ENCODE measurements at places on chromosomes 16 and 17. TPM values are rescaled to one million over a fixed set of nuclear protein-coding genes. Genes with fewer than 3 reads are reported as not detected.

SCPEP1 gene
- total RNA-seq = 20.2 TPM

DHX38 gene
- 83.0 TPM for total RNA-seq

- DNase-seq = no peak
- no peak overlapping the region for H3K4me3 ChIP-seq
- H3K36me3 ChIP-seq = peaks cover 46% of the 10 kb centered on the region
- peak overlapping the region; percentile 82 for H3K27ac ChIP-seq
- H3K4me1 ChIP-seq = peaks cover 51% of the 10 kb centered on the region
- H3K27me3 ChIP-seq = no peaks in the 10 kb centered on the region
Measured at GRCh38 chr16:81633680-81634379, 145.3 kb upstream of the PLCG2 start.

SCGB1C2 gene
- total RNA-seq = not detected

FAM83G gene
- 21.5 TPM for total RNA-seq

DNA sequence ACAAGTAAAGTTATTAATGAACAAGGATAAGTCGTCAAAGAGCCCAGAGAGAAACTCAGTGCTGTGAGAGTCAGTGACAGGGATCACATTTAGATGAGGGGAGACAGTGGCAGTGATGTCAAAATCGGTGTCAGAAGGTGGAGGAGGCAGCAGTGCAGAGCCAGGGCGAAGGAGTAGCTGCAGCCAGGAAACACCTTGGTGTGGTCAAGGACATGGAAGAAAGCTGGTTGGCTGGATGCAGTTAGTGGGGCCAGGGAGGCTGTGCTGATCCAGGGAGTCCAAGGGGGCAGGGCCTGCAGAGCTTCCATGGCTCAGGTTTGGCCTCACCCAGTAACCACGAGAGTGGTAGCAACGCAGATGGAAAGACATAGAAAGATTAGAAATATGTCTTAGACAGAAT, 50.7 kb upstream of the ADORA2B start:
- peaks cover 15% of the 10 kb centered on the region for H3K36me3 ChIP-seq
- peak overlapping the region; percentile 90 for H3K27ac ChIP-seq
- H3K4me3 ChIP-seq = no peak overlapping the region
- peaks cover 53% of the 10 kb centered on the region for H3K4me1 ChIP-seq
- no peaks in the 10 kb centered on the region for H3K27me3 ChIP-seq
- no peak for DNase-seq

PLCG2 gene
- total RNA-seq = 3.4 TPM

USH1G gene
- total RNA-seq = not detected

DNA sequence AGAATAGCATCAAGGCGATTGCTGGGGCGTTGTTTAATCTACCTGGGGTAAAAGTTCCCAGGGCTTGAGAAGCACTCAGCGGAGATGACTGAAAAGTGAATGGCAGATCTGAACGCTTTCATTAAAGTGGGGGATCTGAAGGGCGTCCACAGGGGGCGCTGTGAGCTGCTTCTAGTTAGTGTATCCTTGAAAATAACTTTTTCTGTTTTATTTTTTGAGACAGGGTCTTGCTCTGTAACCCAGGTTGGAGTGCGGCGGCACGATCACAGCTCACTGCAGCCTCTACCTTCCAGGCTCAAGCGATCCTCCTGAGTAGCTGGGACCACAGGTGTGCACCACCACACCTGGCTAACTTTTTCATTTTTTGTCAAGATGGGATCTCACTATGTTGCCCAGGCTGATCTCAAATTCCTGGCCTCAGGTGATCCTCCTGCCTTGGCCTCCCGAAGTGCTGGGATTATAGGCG, 360.4 kb downstream of the SEC14L1 start:
- H3K27me3 ChIP-seq = no peaks in the 10 kb centered on the region
- no peaks in the 10 kb centered on the region for H3K4me1 ChIP-seq
- no peak overlapping the region for H3K4me3 ChIP-seq
- H3K36me3 ChIP-seq = peaks cover 70% of the 10 kb centered on the region

SLC9A5 gene
- 2.4 TPM for total RNA-seq

GRCh38 chr16:84043486-84044117, 1.0 kb upstream of the SLC38A8 start:
- peaks cover 19% of the 10 kb centered on the region for H3K4me1 ChIP-seq
- no peak overlapping the region for H3K4me3 ChIP-seq
- DNase-seq = no peak

GRCh38 chr16:70290949-70291519, 1.7 kb upstream of the AARS1 start:
- H3K4me3 ChIP-seq = no peak overlapping the region
- peaks cover 44% of the 10 kb centered on the region for H3K36me3 ChIP-seq
- DNase-seq = no peak
- H3K27me3 ChIP-seq = no peaks in the 10 kb centered on the region
- no peak overlapping the region for H3K27ac ChIP-seq

Measured in Calu3 (cell line).